Effector CD4-positive, alpha-beta T cell (primary cell): ENCODE measurements at places on chromosomes 7 and 10.
A peak's percentile ranks its signal among the peaks of the same experiment; 100 is the strongest.

- DNase-seq = no peak
Measured at GRCh38 chr7:36306722-36307121, 82.9 kb upstream of the ANLN start.

DNA sequence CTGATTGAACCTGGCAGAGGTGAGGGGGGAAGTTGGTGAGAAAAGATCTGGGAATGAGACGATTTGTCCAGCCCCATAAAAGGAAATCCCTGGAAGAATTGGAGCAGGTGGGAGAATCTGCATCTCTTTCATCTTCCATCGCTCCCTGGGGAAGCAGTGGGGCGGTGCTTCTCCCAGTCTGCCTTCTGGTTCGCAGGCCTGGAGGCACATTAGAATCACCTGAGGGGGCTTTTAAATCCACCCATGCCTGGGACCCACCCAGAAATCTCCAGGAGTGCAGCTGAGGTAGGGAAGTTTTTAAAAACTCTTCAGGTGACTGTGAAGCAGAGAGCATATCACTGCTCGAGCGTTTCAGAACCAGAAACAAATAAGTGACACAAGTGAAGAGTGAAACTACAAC lies 26.7 kb upstream of the SYPL1 start:
- DNase-seq = no peak

GRCh38 chr10:78494179-78494578 lies 460.5 kb downstream of the RPS24 start:
- no peak for DNase-seq

DNA sequence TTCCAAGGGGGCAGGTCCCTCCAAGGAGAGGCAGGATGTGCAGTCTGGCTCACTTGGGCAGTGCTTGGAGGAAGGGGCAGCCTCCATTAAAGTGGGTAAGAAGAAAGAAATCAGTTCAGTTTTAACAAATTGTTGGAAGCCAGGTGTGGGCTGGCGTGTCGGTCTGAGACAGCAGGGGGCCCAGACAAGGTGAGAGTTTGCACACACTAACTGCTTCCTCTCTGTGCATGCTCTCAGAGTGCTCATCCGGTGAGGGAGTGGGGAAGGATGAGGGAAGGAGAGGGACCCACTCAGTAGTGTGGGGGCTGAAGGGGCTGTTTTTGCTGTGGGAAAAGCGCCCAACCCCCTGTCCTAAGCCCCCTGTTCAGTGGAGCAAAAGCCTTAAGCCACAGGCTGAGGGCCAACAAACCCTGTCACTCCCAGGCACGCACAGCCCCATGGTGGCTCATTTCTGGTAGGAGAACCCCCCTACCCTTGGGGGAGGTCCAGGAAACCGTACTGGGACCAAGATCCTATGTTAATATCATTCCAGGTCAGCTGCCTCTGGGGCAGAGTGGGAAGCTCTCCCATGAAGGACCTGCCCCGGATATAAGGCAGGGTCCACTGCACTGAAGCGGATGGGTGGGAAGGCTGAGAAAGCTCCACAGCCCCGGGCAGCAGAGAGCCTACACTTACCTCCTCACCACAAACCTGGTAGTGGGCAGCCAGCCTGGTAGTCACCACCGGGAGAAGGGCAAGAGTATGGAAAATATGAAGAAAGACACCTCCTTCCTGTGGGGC lies 5.1 kb upstream of the PCBD1 start:
- DNase-seq = no peak

DNA sequence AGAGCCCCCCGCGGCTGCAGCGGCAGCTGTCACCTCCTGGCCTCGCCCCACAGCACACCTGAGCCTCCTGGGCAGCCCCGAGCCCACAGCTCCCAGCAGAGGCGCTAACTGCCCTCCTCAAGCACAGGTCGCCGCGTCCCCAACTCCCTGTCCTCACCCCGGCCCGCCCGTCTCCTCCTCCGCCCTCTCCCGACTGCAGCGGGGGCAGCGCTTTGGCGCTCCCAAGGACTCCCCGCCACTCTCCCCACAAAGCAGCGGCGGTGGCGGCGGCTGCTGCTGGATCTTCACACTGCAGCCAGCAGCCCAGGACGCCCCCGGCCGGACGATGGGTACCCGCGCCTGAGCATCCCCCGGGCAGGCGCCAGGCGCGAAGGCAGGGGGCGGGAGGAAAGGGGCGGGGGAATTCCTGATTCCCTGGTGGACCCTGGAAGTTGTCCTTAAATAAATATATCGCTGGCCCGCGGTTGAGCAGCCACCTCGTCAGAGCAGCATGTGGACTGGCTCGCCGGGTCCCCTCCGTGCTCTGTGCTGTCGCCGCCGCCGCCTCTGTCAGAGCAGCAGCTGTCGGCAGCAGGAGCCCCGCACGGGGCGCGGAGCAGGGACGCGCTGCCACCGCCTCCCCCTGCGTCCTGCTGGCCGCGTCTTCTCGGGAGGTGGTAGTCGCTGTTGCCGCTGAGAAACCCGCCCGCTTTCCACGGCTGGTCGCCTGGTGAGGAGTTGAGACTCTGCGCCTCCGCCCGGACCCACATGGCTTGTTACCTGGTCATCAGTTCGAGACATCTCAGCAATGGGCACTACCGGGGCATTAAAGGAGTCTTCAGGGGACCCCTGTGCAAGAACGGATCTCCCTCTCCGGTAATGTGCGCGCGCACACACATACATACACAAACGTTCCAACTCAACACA lies at the start of gene ZNF804B:
ZNF804B (plus strand) TSS at position 471 of the 906 bp plus-strand sequence; CDS start at position 748, 277 bp downstream.
- DNase-seq = no peak

DNA sequence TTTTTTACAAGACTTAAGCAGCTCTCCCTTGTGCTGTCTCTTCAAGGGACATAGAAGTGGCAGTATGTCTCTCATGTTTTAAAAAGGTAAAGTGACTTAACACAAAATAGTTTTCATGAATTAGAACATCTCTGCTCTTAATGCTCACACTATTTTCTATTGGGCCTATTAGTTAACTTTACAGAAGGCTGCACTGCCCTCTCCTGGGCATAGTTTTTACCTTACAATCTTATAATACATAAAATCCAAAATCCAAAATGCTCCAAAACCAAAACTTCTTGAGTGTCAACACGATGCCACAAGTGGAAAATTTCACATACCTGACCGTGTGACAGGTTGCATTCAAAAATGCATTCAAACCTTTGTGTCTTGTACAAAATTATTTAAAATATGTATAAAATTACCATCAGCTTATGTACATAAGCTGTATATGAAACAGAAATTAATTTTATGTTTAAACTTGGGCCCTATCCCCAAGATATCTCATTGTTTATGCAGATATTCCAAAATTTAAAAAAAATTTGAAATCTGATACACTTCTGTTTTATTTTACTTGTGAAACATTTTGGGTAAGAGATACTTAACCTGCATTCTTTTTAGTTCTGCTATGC lies 25.8 kb downstream of the TES start:
- peak; percentile 66 for DNase-seq

GRCh38 chr7:69685293-69685631 lies 87.0 kb downstream of the AUTS2 start:
- no peak for DNase-seq

DNA sequence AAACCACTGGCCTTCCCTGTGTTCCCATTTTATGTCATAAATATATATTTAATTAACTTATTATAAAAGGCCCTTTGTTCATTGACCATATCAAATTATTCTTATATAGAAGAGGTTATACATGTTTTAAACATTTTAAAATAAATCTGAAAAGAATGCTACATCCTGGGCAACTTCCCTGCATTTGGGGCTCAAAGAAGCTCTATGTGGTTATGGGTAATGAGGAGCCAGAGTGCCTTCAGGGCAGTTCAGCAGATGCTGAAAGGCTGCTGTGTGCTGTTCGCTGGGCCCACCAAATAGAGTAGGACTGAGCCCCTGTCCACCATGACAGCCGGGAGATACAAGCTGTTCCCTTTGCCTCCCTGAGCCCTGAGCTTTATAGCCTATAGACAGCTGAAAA lies 35.9 kb downstream of the HTRA1 start:
- DNase-seq = no peak

DNA sequence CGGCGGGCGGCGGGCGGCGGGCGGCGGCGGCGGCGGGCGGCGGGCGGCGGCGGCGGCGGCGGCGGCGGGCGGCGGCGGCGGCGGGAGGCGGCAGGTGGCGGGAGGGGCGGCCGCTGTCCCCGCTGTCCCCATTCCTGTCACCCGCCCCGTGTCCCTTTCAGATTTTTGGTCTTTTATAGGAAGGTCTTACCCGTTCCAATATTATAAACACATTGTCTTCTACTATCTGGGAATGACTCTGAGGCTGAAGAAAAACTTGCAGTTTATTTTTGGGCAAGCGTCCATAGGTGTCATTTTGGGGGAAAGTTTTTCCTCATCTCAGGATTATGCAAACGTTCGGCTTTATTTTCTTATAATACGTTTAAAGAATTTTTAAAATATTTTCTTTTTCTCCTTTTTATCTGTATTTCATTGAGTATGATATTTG lies 578 bp downstream of the ZNF713 start:
- no peak for DNase-seq

DNA sequence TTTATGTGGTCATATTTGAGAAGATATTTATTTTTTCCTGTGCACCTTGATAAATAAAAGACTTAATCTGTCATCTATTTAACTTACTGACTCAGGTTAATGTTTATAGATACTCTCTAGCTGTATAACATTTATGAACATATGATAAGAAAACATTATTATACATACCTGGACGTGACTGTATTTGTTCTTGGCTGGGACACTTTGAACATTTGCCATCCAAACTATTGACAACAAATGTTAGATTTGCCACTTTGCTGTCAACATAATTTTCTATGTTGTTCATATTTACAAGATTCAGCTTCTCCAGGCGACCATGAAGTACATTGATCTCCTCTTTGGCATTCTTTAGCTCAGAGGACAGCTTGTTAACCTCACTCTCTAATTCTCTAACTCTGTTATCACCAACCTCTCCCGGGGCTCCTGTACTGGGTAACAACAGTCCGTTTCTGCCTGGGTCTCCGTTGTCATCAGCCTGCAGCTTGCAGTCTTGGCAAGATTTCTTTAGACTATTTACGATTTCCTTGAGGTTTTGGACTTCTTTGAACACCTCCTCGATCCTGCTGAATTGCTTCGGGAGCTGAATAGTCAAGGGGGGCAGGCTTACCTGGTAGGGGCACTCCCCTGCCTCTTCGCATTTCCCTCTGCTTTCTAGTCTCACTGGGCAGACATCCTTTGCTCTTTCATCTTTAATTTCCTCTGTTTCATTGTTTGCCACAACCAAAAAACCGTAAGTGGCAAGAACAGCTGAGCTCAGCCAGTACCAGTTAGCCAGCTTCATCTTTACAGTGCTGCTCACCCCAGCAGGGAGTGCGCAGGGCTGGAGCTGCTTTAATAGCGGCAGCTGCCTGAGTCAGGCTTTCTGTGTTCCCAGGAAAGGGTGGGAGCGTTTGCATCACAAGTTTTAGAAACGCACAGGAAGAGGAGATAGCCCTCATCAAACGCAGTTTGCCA lies at the start of gene FGL2:
FGL2 (minus strand) TSS at position 807 of the 954 bp plus-strand sequence; CDS start at position 781, 26 bp downstream.
- peak; percentile 17 for DNase-seq

GRCh38 chr10:21497177-21497807 lies 28.2 kb downstream of the SKIDA1 start:
- DNase-seq = no peak

GRCh38 chr7:55127622-55128081 lies 108.8 kb downstream of the EGFR start:
- no peak for DNase-seq

DNA sequence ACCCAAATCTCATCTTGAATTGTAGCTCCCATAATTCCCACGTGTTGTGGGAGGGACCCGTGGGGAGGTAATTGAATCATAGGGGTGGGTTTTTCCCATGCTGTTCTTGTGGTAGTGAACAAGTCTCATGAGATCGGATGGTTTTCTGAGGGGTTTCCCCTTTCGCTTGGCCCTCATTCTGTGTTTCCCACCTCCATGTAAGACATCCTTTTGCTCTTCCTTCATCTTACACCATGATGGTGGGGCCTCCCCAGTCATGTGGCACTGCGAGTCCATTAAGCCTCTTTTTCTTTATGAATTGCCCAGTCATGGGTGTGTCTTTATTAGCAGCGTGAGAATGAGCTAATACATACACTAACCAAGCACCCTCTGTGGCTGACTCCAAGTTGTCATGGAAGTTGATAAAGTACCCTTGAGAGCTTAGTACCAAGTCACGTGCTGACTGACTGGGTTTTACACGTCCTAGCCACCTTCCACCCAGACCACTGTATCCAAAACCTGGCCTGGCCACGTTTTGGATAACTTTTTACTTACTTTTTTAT lies 614.4 kb downstream of the SDK1 start:
- no peak for DNase-seq

GRCh38 chr10:79393221-79393923 lies 46.1 kb downstream of the PPIF start:
- DNase-seq = no peak

DNA sequence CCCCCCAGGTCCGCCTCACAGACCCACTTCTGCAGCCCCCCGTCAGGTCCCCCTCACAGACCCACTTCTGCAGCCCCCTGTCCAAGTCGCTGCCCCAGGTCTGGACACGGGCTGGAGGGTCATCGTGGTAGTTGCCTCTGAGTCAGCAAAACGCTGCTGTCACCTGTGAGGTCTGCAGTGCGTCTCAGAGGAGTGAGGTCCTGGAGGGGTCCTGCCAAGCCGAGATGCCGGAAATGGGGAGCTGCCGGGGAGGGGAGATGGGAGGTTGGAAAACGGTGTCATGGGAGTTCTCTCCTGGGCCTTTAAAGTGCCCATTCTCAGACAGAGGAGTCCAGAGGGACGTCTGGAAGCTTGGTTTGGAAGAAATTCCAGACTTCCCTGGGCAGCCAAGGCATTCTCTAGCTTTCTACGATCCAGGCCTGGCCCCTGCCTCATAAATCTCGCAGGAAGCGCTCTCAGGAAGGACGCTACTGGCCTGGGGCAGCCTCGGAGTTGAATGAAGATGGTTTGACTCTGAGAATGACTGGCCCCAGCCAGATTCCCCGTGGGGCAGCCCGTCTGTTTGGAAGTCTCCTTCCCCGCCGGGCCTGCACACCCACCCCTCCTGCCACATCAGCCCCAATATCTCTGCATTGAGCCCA lies 38.7 kb downstream of the CALML3 start:
- DNase-seq = no peak

GRCh38 chr7:48113275-48113674 lies 24.2 kb downstream of the UPP1 start:
- no peak for DNase-seq
